ENCODE measurements at places on chromosomes 7 and 10.

GRCh38 chr10:90929179-90929578 lies 8.3 kb upstream of the ANKRD1 start:
- DNase-seq: no peak

DNA sequence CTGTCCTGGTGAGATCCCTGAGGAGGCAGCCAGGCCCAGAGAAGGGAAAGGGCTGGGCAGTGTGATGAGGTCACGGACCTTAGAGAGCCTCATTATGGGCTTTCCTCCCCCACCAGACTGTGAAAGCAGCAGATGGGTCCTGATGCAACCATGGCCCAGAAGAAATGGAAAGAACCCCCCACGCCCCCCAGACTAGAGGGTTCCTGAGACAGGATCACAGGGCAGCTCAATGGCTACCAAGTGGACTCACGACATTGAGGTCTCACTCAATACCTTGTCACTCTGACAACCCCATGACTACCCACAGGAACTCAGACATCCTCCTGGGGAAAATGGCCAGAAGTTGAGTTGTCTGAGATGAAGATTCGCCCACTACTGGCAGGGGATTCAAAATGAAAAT lies 36.7 kb downstream of the FAM241B start:
- DNase-seq: no peak

DNA sequence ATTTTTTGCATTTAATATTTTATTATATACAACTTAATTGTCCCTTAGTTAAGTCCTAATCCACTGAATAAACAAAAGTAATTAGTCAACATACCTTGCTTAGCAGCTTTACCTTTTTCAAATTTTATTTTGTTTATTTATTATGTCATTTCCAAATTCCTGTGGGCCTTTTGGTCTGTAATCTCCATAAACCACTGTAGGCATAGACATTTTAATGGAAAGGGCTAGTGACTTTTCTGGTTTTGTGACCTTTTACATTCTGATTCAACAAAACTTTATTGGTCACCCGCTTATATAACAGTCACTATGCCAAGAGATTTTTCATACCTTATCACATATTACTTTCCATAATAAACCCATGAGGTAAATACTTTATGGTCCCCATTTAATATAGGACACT lies 181.3 kb upstream of the PRPS1L1 start:
- no peak for DNase-seq

DNA sequence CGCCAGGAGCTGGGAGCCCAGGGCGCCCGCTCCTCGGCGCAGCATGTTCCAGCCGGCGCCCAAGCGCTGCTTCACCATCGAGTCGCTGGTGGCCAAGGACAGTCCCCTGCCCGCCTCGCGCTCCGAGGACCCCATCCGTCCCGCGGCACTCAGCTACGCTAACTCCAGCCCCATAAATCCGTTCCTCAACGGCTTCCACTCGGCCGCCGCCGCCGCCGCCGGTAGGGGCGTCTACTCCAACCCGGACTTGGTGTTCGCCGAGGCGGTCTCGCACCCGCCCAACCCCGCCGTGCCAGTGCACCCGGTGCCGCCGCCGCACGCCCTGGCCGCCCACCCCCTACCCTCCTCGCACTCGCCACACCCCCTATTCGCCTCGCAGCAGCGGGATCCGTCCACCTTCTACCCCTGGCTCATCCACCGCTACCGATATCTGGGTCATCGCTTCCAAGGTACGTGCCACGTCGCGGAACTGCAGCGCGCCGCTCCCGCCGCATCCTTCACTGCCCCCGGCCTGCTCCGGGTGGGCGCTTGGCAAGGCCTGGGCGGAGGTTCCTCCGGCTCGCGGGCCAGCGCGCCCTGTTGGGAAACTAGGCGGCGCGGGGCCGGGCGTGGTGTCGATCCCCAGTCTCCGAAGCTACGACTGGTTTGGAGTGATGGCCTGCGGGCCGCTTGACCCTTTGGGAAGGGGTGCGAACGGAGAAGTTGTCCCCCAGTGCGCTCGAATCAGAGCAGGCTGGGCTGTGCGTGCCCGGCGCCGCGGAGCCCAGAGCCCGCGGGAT lies 868 bp downstream of the EMX2 start:
- no peak for DNase-seq

GRCh38 chr10:97821308-97822038 lies 28.2 kb upstream of the GOLGA7B start:
- no peak for DNase-seq

DNA sequence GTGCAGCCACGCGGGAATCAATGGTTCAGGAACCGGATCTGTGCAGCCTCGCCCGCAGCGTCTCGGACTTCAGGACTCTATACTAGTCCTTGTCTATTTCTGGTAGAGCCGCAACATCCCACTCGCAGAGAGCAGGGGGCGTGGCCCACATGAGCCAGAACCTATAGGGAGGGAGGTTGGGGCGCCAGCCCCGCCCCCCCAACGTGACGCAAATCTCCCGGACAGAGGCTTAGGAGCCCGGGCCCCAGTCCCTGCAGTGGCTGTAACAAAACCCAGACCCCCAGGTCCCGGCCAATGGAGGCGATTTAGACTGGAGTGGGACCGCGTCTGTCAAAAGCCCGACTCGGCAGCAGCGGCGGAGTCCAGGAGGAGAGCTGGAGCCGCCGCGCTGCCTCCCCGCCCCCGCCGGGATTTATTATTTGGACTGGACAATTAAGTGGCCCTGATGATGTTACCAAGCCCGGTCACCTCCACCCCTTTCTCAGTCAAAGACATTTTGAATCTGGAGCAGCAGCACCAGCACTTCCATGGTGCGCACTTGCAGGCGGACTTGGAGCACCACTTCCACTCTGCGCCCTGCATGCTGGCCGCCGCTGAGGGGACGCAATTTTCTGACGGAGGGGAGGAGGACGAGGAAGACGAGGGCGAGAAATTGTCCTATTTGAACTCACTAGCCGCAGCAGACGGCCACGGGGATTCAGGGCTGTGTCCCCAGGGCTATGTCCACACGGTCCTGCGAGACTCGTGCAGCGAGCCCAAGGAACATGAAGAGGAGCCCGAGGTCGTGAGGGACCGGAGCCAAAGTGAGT lies at the start of gene NKX2-3:
NKX2-3 (plus strand) TSS at position 256 of the 809 bp plus-strand sequence; CDS start at position 446, 190 bp downstream.
- DNase-seq: no peak

All from breast epithelium (tissue), 4 donors.